ENCODE measurements at places on chromosomes 3 and 15. TPM values are rescaled to one million over a fixed set of nuclear protein-coding genes. Genes with fewer than 3 reads are reported as not detected.

- no peak for DNase-seq
Measured at GRCh38 chr3:137946356-137946973, 63.5 kb upstream of the CLDN18 start.

DNA sequence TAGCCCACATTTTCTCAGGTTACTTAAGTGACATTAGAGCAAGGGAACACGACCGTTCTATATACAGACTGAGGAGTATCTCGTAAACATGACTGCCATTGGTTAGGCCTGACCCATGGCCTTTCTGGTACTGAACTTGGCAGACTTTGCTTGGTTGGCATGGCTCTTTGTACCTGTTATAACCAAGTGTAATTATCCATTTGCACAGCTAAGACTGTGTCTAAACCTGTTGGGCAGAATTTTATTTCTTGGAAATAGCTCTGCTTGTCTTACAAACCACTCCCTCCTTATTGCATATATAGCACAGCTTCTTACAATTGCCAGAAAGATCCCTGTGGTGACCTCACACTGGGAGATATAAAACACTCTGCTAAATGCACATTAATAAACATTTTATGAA lies 106.9 kb downstream of the P2RY1 start:
- DNase-seq = no peak

- no peak for DNase-seq
Measured at GRCh38 chr3:167967257-167968036, 128.3 kb downstream of the GOLIM4 start.

STAC gene
- 18.8 TPM for total RNA-seq

DNA sequence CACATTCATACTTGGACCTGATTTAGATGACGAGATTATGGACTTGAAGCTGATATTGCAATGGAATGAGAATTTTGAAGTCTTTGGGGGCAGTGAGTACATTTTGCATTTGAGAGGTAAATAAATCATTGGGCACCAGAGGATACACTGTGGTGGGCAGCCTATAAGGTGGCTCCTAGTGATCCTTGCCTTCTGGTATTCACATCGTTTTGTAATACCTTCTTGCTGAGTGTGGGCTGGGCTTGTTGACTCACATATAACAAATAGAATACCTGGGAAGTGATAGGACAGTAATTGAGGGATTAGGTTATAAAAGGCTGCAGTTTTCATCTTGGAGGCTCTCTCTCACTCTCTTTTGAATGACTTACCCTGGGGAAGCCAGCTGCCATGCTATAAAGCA lies 605.5 kb upstream of the KCNMB2 start:
- no peak for DNase-seq

DNA sequence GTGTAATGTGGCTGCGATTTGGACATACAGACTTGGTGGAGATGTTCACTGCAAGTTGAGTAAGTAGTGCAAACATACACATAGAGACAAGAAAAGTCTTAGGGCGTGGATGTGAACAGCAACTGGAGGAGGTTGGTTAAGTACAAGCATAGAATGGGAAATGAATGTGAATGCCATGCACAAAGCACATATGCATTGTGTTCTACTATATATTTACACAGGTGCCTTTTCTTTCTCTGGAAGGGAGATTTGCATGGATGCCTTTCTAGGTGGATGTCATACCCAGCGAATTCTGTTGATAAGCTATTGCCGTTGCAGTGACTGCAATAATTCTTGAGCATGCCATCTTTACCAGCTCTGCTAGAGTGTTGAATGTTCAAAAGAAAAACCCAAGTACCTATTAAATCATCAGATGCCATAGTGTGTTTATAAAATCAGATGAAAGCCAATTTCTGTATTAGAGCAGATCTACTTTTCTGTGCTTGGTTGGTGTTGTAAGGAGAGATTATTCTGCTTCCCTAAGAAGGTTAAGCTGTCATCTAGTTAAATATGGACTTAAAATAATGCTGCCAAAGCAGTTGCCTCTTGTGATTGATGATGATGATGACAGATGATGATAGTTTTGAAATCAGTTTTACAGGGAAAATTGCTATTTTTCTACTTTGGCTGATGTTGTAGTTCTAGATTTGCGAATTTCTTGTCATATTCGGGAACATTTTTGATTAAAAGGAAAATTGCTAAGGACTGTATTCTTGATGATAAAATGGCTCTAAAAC lies 148.4 kb downstream of the CNTN4 start:
- no peak for DNase-seq

GRCh38 chr3:18223571-18223970 lies 201.6 kb downstream of the SATB1 start:
- DNase-seq = no peak

SCAANT1 gene
- not detected for total RNA-seq

DNA sequence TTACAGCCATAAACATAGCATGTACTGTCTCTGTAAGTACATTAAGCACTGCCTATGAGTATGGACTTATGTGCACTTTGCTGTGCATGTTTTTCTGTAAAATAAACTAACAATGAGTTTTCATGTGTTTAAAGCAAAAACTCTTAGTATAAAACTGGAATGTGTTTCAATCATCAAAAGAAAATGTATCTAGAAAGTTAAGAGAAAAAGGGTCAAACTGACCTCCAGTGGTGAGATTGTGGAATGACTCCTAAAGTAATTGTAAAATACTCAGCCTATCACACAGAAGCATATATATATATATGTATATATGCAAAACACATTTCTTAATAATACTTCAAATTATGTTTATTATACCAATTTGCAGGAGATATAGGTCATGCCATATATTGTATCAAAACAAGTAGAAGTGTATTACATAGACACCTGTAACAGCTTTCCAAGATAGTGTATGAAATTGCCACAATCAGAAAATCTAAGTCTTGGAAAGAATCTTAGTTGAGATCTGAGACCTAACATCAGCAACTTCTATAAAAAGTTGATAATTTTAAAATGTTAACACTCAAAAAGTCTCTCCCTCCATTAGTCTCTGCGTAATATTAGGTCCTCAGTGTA lies 199.6 kb downstream of the FMN1 start:
- DNase-seq = peak; percentile 20

DNA sequence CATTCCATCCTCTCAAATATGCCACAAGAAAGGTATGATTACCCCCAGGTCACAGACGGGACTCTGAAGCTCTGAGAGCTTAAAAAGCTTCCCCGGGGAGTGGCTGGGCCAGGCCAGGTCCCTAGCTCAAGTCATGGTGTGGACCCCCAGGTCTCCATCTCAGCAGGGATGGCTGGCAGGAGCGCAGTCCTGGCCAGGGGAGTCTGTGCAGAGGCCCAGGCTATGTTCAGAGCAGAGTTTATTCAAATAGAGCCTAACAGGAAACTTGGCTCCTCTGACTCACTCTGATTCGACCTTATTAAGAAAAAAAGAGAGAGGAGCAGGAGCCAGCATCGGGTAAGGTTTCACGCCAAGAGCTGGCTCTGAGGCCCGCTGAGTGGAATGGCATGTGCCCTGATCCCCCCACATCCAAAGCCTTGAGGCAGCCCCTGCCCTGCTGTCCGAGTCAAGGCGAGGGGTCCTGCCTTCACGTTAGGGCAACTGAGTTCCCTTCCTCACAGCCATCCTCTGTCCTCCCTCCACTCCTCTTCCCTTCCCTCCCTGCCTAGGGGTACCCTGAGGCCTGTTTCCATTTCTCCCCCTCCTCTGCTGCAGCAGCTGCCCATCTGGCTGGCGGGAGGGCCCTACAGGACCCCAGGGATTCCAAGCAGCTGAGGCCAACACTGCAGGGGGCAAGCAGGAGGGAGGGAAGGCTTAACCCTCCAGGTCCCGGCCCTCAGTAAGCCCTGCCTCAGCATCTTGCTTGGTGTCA lies 1.9 kb upstream of the LOXL1 start:
- DNase-seq = no peak
